RCC 7860 (cell line): ENCODE measurements at places on chromosomes 7 and 10.

DNA sequence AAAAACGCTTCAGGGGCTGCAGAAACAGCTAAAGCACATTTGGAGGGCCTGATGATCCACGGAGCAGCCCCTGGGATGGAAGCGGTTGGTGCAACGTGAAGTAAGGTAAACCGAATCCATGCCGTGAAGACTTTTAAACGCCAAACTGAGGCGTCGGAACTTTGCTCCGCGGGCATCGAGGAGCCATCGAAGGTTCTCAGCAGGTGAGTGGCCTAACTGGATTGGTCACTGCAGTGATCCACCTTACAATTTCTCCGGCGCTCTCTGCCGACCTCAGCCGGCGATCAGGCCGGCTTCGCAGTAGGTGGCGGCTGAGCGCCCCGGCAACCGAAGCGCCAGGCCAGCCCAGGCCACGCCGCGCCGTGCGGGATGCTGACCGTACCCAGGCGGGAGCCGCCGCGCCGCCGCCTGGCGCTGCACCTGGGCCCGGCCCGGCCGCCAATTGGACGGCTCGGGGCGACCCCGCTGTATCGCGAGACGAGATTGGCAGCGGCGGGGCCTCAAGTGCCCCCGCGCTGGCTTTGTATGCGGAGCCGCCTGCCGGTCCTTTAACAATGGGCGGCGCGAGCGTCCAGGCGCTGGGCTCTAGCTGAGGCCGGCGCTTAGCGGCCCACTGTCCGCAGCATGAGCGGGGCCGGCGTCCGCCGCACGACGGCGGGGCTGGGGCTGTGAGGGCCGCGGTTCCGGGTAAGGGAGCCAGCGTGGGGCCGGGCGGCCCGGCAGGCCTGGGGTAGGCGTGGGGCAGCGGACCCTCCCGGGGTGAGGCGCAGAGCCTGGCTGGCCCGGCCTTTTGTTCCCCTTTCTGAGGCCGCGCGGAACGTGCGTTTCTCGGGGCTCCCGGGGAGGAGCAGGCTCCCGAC is at the start of gene CCNJ:
CCNJ (plus strand) TSS at position 551 of the 860 bp plus-strand sequence. CDS start 811 bp downstream, outside the sequence.
- DNase-seq, result peak; percentile 74

- no peak for DNase-seq
Observed at GRCh38 chr10:19967981-19968380, 151.7 kb downstream of the PLXDC2 start.

DNA sequence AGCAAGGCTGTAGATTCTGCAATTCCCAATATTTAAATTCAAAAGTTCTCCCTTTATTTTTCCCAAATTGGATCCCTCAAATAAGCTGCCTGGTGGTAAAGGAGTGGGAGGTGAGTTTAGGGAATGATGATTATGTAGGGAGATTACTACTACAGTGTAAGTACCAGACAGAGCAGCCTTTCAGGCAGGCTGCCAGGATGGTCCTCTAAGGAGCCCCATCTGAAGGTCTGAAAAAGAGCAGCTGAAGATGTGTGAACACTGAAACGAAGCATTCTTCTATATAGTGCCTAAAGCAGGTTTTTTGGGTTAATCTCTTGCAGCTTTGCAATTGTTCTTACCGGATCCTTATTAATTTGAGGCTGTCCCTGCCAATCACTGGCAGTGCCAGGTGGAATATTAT is 84.7 kb downstream of the CREB5 start:
- DNase-seq, result no peak

- DNase-seq, result no peak
Observed at GRCh38 chr7:73905360-73905759, 44.4 kb downstream of the TMEM270 start.

GRCh38 chr10:111548084-111548726 is 471.4 kb downstream of the ADRA2A start:
- no peak for DNase-seq

GRCh38 chr7:127317447-127317961 is 64.8 kb upstream of the GRM8 start:
- no peak for DNase-seq

- no peak for DNase-seq
Observed at GRCh38 chr10:132946311-132946710, 3.9 kb upstream of the CFAP46 start.

DNA sequence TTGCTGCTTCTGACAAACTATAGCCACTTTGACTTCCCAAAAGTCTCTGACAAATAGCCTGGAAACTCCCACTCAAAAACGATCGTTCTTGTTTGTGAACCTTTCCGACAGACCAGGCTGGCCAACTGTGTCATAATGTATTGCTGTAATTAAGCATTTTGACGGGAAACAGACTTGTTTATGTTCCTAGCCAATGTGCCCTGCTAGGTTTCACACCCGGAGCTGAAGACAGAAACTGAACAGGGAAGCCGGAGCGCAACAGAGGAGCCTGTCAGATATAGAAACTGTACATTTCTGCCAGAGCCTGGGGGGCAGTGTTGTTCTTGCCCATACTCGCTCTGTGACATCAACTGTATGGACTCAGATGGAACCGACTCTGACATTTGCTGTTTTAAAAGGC is 55.3 kb upstream of the C7orf33 start:
- DNase-seq, result no peak

GRCh38 chr7:11749629-11750028 is 82.4 kb downstream of the THSD7A start:
- no peak for DNase-seq
